ENCODE measurements at places on chromosomes 3 and 15.

DNA sequence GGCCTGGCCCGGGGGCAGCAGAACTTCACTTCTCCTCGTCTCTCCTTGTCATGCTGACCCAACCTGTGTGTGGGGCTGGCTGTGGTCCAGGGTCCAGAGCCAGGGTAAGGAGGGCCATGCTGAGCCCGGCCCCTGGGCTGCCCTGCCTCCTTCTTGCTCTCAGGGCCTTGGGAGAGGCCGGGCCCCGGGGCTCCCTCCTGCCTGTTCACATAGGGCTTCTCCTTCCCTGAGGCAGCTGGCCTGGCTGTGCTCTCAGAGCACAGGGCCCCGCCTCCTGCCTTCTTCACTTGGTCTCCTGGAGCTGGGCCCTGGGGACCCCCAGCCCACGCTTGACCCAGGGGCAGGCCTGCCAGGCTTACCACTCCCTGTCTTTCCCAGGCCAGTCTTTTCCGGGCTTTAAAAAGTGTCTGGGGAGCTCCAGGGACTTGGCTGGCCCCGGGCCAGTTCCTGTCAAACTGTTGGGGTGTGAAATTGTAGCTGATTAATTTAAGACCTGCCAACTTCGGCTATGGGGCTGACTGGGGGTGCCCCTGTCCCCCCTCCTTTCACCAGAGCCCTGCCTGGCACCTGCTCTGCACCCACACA is 11.8 kb downstream of the PLXNA1 start:
- no peak for DNase-seq

DNA sequence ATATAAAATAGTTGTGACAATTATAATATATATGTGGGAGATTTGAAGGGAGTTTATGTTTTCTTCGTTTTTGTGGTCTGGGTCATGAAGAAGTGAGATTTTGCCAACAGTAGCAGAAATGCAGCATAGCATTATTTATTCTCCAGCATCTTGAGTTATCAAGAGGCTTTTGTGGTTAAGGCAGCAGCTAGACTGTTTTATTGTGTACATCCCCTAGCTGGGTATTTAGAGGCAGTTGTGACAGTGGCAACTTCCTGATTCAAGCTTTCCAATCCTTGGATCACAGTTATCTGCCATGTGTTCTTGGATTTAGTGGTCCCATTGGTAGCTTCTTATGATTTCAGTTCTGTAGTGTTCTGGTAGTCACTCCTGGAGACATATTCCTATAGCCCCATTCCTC is 29.0 kb downstream of the ARIH1 start:
- DNase-seq: no peak

GRCh38 chr15:73366766-73367623 is 1.8 kb downstream of the HCN4 start:
- no peak for DNase-seq

DNA sequence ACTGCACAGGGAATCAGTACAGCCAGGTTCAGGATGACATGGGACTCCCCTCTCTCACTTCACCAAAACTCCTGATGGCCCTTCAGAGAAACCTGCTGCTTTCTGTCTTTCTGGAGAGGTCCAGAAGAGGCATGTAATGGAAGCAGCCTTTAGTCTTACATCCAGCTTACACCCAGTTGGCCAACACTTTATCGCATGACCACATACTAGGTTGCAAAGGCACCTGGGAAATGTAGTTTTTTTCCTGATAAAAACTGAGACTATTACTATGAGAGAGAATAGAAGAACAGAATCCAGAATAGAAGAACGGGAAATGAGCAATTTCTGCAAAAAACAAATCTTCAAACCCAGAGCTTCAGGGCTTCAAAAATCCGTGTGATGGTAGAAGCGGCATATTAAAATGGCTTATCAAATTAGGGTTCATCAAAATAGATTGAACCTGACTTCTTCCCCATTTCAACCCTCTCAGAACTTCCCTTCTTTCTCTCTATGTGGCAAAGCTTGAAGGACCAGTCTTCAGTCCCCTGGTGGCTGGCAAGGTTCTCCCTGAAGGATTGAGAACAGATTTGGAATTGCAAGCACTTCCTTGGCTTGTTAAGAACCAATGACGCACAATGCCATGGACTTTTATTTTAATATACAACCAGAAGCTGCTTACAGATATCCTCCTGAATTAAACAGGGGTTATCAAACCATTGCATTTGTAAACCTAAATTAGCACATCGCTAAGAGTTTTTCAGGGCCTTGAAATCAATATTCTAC is 34.4 kb downstream of the CORO2B start:
- no peak for DNase-seq

DNA sequence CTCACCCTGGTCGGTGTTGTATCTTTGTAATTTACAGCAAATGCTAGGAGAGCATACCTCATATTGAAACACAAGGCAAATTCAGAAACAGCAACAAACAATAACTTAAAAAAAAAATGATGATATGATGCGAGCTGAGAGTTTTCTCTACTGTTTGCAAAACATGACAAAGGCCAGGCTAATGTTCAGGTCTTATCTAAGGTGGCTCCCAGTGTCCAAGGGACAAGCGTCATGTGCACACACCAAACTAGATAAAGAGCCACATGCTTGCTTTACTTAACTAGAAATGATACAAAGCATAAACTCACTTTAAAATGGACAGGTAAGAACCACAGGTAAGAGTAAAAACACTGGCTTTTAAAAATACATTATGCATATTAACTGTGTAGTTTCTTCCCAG is 375.9 kb downstream of the FOXP1 start:
- no peak for DNase-seq

- DNase-seq: no peak
Measured at GRCh38 chr3:72483554-72484104, 364.6 kb downstream of the SHQ1 start.

GRCh38 chr15:84857418-84858004 is 27.0 kb upstream of the SLC28A1 start:
- DNase-seq: no peak

DNA sequence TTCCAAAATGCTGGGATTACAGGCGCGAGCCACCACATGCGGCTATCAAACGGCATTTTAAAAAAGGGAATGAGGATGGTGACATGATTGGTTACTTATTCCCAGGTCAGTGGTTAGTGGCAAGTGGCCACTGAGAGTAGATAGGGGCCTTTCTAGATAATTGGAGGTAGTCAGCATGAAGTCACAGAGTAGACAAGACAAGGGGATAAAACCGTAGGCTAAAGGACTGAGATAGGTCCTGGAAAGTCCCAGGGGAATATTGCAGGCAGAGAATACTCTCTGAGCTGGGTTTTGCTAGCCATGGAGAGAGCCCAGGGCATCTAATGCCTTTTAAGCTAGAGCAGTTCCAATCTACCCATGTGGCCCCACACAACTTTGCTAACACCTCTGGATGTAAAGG is 52.2 kb downstream of the KCNAB1 start:
- DNase-seq: no peak

GRCh38 chr3:140577911-140578310 is 100.0 kb upstream of the TRIM42 start:
- no peak for DNase-seq

GRCh38 chr3:157542711-157543500 is 39.7 kb upstream of the VEPH1 start:
- no peak for DNase-seq

GRCh38 chr3:121574449-121574848 is 6.7 kb downstream of the ARGFX start:
- DNase-seq: no peak

- DNase-seq: no peak
Measured at GRCh38 chr15:51310064-51310463, 28.3 kb downstream of the CYP19A1 start.

- DNase-seq: no peak
Measured at GRCh38 chr15:33584797-33585196, 274.0 kb downstream of the RYR3 start.

DNA sequence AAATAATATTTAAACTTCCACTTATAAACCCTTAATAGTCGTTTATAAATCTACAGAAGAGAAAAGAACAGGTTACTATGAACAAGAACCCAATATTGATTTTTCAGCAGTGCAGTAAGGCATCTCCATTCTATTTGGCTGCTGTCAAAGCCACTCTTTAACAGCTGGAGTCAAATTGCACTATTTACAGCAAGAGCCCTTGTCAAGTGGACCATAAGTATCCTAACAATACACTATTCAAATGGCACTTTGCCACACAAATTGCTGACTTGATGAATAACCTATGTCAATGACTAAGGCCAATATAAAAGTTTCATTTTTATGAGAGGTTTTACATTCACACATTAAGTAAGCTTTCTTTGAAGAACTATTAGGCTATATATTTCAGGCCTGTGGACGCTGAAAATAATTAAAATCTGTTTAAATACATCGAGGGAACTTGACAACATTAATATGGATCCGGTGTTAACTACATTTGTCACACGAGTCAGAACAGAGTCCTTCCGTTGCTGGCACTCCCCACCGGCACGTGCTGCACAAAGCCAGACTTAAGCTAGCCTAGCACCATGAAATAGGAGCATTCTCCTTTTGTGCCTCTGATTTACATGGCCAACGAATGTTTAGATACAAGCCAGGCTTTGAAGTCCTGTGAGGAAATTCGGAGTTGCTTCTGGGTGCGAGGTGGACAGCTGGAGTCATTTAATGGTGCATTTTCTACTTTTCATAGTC is 100.5 kb downstream of the WDR72 start:
- no peak for DNase-seq

All from T follicular helper cell (primary cell).